ENCODE measurements at places on chromosomes 13 and 19.
A peak's percentile ranks its signal among the peaks of the same experiment; 100 is the strongest.

- DNase-seq = peak; percentile 21
These were observed 20.2 kb upstream of the PNMA8B start for GRCh38 chr19:46515879-46516350.

GRCh38 chr13:106534639-106535551 is 567 bp downstream of the EFNB2 start:
- no peak for DNase-seq

DNA sequence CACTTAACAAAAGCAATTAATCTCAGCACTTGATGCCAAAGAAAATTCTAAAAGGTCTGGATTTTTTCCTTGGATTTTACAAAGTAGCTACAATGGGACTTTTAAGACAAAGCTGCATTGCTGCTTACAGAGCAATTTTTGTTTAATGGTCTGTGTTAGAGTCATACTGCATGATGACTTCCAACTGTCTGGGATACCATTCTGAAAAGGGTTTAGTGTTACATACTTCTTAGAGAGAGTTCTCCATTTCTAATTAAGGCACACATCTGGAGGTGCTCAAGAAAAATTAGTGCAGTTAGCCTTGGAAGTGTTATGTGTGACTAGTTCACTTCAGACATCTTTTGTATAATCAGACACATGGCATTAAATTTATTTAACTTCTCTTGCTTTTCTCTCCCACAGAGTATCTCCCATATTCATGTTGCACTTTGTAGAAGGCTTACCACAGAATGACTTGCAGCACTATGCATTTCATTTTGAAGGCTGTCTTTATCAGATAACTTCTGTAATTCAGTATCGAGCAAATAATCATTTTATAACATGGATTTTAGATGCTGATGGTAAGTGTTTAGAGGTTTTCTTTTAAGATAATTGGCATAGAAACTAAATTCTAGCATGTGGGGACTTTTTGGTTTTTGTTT is 35.1 kb downstream of the USPL1 start:
- no peak for DNase-seq

- peak; percentile 95 for DNase-seq
These were observed at the start of gene ZNF615 for GRCh38 chr19:52007806-52008557. ZNF615 (minus strand) TSS chr19:52008211; CDS start chr19:52003711, 4,500 bp downstream.

GRCh38 chr19:40144151-40144550 is 47.1 kb upstream of the MAP3K10 start:
- DNase-seq = no peak

DNA sequence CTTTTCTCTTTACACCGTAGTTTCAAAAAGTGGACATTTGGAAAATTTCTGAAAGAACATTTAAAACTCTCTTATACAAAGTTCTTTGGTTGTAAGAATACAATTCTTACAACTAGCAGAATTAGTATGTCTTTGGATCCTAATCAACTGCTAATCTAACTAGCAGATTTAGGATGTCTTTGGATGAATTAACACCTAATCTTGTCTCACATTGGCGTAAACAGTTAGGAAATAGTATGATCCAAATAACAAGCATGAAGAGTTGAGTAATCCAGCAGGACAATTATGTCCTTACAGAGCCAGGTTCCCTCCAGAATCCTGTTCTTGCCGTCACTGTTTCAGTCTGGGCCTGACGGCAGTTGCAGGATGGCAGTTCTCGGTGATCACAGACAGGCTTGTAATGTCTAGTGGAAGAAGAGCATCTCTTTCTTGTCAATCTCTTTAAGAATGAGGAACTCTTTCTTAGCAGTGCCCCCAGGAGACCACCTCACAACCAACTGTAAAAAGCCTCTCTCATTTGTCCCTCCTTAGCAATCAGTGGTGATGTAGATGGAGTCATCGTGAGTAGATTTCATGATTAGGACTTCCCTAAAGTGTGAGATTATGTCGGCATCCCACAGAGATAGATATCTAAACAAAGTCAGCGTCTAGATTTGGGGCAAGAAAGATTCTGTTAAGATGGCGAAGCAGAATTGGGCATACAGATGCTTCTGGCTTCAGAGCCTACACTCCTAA is 5.7 kb upstream of the TNFSF13B start:
- no peak for DNase-seq

DNA sequence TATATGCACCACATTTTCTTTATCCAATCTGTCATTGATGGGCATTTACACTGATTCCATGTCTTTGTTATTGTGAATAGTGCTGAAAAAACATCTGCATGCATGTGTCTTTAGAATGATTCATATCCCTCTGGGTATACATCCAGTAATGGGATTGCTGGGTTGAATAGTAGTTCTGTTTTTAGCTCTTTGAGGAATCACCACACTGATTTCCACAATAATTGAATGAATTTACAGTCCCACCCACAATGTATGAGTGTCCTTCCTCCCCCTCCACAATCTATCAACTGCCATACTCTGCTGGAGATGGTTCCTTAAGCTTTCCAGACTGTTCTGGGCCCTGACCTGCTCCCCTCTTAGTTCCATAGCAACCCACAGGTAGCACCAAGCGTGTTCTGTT is 667.0 kb downstream of the LIG4 start:
- DNase-seq = no peak

DNA sequence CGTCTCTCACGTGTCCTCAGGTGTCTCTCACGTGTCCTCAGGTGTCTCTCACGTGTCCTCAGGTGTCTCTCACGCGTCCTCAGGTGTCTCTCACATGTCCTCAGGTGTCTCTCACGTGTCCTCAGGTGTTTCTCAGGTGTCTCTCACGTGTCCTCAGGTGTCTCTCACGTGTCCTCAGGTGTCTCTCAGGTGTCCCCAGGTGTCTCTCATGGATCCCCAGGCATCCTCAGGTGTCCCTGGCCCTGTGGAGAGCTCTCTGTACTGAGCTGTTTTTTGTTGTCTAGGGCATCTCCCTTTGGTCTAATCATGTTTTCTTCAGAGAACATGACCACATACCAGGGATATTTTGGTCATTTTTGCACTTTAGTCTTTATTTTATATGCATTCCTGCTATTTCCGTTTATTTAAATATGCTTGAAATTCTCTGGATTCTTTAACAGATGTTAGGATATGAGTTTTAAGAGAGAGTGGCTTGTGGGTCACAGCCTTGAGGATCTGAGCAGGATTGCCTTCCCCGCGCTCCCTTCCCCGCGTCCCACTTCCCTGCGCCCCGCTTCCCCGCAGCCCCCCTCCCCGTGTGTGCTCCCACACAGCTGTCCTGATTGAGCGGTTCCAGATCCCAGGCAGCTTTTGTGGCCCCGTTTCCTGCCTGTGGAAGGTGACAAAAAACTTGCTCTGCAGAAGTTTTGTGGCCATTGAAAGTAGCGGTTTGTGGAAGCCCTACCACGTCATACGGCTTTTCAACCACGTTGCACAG is 31.9 kb downstream of the ATP4B start:
- DNase-seq = peak; percentile 48

GRCh38 chr13:40221460-40222201 is 444.8 kb downstream of the FOXO1 start:
- DNase-seq = no peak

DNA sequence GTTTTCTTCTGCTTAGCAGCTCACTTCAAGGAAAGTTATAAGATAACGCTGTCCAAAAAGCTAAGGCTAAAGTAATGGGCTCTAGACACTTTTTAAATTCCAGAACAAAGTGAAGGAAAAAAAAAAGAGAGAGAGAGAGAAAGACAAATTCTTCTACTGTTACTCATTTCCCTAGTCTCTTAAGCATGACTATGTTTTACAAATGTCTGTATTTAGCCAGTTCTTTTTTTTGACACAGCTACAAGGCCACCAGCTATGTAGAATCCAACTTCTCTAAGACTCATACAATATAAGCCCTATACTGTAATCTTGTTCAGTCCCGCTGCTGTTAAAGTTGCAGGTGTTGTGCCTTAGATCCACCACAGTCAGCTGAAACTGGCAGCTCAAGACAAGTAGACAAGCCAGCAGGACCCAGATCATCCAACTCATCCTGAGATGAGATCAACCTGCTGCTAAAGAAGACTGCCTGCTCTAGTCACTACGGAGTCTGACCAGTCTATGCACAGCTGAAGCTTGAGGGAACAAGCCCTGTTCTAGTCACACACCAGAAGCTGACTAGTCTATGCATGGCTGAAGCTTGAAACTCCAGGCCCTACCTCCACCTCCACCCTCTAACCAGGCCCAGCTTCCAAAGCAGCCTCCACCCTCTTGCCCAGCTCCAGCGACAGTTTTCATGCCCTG is 10.3 kb upstream of the ZNF83 start:
- peak; percentile 23 for DNase-seq

DNA sequence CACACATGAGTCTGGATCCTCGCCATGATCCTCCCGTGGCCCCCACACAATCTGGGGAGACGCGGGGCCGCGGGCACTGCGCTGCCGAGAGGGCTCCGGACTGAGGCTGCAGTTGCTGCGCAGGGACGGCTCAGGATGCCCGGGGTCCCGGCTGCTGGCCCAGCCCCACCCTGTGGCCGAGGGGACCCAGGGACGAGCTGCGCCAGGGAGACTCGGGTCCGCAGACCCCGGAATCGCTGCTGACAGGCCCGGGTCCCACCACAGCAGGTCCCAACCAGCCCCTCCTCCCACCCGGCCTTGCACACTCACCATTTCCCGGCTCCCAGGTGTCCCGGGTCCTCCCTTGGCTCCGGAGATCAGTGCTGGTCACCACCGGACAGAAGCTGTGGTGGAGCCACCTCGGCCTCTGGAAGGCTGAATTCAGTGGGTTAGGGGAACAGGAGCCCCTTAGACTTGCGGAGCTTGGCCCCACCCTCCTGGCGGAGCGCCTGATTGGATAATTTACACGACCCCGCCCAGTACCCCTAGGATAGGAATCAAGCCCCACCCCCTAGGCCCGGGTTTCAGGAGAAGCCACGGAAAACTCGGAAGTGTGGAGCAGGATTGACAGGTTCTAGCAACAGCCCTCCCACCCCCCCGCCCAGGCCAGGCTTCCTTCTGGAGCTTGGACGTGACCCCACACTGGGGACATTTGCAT is 57.4 kb downstream of the ZNF44 start:
- DNase-seq = no peak

- DNase-seq = no peak
These were observed 15.1 kb upstream of the N4BP2L2 start for GRCh38 chr13:32553720-32554119.

GRCh38 chr13:51148952-51149573 is 38.0 kb upstream of the C13orf42 start:
- DNase-seq = peak; percentile 77

GRCh38 chr19:48772503-48772953 is 17.2 kb downstream of the FGF21 start:
- no peak for DNase-seq

DNA sequence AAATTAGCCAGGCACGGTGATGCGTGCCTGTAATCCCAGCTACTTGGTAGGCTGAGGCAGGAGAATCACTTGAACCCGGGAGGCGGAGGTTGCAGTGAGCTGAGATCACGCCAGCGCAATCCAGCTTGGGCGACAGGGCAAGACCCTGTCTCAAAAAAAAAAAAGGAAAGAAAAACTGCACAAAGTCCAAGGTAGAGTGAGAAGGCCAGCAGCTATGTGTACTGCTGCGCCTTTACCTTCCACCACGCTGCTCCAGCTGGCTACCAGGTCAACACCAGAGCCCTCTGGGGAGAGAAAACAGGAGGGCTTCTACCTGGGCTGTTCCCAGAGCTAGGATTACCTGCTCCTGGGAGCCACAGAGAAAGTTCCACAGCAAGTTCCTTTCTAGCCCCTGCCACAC is 3.2 kb downstream of the ELL start:
- no peak for DNase-seq

- no peak for DNase-seq
These were observed 6.5 kb downstream of the ZNF426 start for GRCh38 chr19:9531933-9532332.

- DNase-seq = peak; percentile 19
These were observed 429.3 kb downstream of the PCDH20 start for GRCh38 chr13:60986301-60986700.

- no peak for DNase-seq
These were observed 1635.2 kb downstream of the EFNB2 start for GRCh38 chr13:104900191-104900817.

DNA sequence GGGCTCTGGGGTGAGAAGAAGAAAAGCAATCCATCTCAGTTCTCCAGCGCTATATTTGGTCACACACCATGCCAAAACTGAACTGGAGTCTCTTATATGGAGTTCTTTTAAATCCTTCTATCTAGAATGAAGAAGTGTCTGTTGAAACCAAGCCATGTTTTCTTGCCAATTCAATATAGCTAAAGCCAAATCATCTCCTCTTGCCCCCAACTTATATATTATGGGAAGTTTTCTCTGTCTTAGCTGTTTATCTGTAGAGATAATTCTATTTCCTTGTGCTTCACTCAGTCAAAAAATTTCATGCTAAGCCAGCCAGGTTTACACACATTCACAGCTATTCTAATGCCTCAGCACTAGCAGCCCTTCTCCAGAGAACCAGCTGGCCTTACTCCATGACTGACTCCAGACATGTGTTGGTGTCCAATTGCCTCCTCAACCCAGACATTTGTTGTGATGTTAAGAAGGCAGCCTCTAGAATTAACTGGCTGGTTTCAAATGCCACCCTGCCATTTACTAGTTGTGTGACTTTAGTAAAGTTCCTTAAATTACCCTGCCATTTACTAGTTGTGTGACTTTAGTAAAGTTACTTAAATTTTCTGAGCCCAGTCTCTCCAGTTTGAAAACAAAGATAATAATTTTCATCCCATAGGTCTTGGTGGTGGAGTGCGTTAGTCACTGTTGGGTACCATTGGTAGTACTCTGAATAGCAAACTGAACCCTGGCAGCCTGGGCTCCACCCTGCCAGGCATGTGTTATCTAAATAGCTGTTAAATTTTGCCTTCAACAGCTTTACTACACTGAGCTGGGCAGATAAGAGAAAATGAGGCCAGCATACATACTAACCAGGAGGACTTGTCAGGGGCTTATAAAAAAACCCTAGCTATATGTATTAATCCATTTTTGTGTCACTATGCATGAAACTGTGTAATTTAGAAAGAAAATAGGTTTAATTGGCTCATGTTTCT is 525.1 kb downstream of the LMO7 start:
- DNase-seq = peak; percentile 84

GRCh38 chr13:26420282-26420960 is 137.1 kb upstream of the WASF3 start:
- no peak for DNase-seq

DNA sequence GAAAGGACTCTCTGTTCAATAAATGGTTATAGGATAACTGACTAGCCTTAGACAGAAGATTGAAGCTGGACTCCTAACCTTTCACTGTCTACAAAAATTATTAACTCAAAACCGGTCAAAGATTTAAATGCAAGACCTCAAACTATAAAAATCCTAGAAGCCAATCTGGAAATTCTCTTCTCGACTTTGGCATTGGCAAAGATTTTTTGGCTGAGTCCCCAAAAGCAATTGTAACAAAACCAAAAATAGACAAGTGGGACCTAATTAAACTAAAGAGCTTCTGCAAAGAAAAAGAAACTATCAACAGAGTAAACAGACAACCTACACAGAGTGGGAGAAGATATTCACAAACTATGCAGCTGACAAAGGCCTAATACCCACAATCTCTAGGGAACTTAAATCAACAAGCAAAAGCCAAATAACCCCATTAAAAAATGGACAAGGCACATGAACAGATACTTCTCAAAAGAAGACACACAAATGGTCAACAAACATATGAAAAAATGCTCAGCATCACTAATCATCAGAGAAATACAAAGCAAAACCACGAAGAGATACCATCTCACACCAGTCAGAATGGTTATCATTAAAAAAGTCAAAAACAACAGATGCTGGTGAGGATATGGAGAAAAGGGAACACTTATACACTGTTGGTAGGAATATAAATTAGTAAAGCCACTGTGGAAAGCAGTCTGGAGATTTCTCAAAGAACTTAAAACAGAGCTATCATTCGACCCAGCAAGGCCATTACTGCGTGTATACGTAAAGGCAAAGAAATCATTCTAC is 266.3 kb downstream of the DNAJC15 start:
- DNase-seq = no peak

- no peak for DNase-seq
These were observed 12.9 kb downstream of the B3GNT3 start for GRCh38 chr19:17807731-17808316.

GRCh38 chr19:45331411-45331810 is 8.7 kb upstream of the CKM start:
- DNase-seq = no peak

All from umbilical cord (tissue), 2 donors.